ENCODE measurements at places on chromosomes 7 and 10. TPM values are rescaled to one million over a fixed set of nuclear protein-coding genes. Genes with fewer than 3 reads are reported as not detected.

DNA sequence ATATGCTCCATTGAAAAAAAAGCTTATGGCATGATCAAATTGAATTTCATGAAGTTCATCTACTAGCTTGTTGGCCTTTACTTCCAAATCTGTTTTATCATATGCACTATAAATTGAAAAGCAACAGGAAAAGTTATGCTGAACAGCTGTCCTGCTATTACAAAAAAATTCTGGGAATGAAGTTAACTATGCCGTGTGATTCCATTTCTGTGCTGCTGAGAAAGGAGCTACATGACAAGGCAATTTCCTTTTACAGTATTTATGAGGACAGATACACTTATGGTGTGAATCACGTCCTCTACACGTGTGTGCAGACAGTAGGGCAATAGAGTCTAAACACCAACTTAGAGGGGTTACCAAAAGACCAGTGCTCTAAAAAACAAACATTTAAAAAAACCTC is 426.5 kb upstream of the AKR1E2 start:
- no peak for DNase-seq

GRCh38 chr10:672203-672602 is 17.3 kb downstream of the DIP2C start:
- DNase-seq = no peak

GRCh38 chr10:24952143-24952706 is at the start of gene PRTFDC1:
Gene PRTFDC1 (minus strand): TSS chr10:24952606. CDS start chr10:24952575, 31 bp downstream.
- DNase-seq = no peak

GRCh38 chr10:91042069-91042468 is 121.2 kb upstream of the ANKRD1 start:
- no peak for DNase-seq

DNA sequence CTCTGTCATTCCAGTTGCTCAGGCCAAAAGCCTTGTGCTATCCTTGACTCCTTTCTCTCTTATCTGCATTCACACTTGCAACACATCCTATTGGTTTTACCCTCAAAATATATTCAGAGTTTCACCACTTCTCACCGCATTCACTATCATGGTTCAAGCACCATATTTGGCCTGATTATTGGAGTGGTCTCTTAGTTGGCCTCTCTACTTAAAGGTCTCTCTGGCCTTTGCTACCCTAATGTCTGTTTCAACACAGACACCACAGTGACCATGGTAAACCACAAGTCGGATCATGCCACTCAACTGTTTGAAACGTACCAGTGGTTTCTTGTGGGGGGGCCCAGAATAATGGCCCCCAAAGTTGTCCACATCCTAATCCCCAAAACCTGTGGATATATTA is 15.2 kb upstream of the PDZD8 start:
- no peak for DNase-seq

- no peak for DNase-seq
These were observed 329.2 kb downstream of the AUTS2 start for GRCh38 chr7:69927461-69927860.

DNA sequence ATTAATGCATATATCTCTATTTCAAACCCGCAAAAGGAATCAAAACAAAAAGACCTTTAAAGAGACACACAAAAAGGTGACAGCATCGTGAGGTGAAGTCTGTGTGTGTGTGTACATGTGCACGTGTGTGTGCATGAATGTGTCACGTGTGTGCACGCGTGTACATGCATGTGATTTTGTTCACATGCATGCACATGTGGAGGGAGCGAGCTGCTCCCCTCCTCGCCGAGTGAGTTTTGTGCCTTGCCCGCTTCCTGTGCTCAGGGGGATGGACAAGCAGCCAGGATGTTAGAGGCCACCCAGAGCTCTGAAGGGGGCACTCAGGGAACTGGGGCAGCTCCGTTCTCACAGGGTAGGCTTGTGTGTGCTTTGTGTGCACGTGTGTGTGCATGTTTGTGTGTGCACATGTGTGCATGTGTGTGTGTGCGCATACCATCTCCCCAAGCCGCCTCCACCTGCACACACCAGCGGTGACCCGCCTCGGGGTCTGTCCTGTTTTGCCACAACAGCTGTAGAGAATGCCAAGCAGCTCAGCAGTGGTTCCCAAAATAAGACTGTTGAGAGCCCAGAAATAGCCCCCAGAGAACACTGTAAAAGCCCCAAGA is 191.2 kb downstream of the PTPRN2 start:
- DNase-seq = no peak

DNA sequence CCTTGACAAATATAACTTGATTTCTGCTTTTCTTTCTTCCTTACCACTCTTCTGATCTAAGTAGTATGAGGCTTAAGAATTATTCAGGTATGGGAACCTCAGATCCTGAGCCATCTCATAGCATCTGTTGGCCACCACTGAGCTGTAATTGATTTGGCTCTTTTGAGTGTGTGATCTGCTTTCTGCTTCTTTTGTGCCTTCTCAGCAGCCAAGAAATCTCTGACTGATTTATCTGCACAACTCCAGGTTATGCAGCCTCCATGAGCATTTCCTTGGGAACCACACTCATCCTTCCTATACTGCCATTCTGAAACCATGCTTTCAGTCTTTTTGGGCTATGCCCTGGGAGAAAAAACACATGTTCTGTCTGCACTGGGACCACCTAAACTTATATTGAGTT is 178.0 kb upstream of the FAM3C start:
- no peak for DNase-seq

GRCh38 chr7:45696476-45696875 is 122.3 kb downstream of the ADCY1 start:
- no peak for DNase-seq

DNA sequence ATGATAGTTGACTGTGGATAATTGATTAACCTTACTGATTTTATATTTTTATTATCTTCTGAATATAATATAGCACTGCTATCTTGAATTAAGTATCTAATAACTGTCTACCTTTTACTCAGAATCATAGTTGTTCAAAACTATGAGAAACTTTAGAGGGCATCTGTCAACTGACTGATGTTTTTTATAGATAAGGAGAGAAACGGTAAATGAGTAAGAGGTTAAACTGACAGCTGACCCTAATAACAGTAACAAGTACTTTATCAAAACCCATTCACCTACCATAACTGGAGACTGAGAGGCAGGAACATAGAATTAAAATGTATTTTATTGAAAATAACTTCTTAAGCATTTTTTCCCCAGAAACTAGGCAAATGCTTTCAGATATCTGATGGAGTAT is 62.2 kb downstream of the CYP51A1 start:
- no peak for DNase-seq

DNA sequence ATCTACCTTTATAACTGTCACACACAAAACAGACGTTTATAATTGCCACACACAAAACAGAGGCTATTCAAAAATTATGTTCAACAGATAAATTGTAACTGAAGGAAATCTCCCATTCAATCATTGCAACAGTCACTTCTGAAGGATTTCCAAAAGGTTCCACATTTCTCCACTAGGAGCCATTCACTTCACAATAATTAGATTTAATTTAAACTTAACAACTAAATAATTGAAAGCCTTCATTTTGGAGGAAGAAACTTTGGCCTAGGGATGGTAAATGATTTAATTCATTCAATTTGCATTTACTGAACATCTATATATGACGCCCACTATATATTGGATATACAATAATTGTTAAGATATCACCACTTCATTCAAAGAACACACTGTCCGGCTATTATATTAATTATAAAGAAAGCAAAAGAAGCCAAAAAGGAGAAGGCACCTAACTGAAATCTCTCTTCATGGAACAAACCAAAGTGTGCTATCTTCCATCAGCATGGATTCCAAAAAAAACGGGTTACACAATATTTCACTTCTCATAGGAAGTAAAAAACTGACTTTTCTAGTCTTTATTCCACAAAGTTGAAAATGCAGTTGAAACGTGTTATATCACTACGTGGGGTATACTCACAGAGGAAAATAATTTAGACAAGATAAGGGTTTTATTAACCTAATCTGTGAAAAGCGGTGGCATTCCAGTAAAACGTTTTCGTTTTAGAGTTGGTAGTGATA is 1.7 kb downstream of the ATAD1 start:
- no peak for DNase-seq

- DNase-seq = no peak
These were observed 117.7 kb downstream of the APBB1IP start for GRCh38 chr10:26555719-26556368.

- no peak for DNase-seq
These were observed at the start of gene CELF2 for GRCh38 chr10:11017570-11018431. Gene CELF2 (plus strand): TSS chr10:11017872. CDS start chr10:11018090, 218 bp downstream.

DNA sequence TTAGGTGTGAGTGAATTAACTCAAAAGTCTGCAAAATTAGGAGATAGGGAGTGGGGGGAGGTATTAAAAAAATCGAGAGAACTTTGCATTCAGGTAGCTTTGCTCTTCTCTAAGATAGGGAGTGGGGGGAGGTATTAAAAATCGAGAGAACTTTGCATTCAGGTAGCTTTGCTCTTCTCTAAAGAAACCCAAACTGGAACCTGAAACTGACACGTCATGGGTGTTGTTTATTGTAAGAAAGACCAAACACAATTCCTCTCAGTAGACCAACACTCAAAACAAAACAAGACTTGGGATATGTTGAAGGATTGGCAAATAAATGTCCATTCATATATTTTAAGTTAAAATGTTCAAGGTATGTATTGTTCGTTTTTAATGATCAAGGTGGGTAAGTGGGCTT is 87.9 kb downstream of the KIAA1549 start:
- DNase-seq = no peak

EPO gene
- total RNA-seq = not detected

LIPK gene
- total RNA-seq = not detected

LRGUK gene
- total RNA-seq = 0.46 TPM

NUTM2A gene
- total RNA-seq = 1.1 TPM

Data from OCI-LY7 (cell line).